Activated naive CD8-positive, alpha-beta T cell treated with anti-CD3 and anti-CD28 coated beads, Interleukin-2, amount 10 ng/mL, durations not matched to agents 7 days and 5 days (primary cell): ENCODE measurements at places on chromosomes 4 and X. TPM values are rescaled to one million over a fixed set of nuclear protein-coding genes. Genes with fewer than 3 reads are reported as not detected.

DNA sequence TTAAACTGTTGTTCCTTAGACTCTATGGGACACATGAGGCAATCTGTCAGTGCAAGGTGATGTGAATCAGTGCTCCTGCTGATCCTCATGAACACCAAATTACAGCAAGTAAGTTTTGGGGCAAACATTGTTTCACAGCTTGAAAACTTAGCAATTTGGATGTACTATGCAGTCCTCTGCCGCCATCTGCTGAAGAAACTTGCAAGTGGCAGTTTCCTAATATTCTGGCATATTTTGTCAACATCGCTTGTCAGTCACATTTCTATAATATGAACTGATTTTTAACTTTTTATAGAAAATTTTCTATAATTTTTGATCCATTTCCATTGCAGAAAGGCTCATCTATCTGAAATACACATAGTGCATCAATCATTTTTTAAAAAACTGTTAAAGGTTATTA lies 56.3 kb downstream of the ZAR1 start:
- H3K27ac ChIP-seq, result no peak overlapping the region
- no peaks in the 10 kb centered on the region for H3K4me1 ChIP-seq
- H3K4me3 ChIP-seq, result no peak overlapping the region
- peaks cover 24% of the 10 kb centered on the region for H3K36me3 ChIP-seq
- DNase-seq, result no peak
- H3K27me3 ChIP-seq, result no peaks in the 10 kb centered on the region

GRCh38 chr4:3657902-3658529 lies 108.2 kb upstream of the ADRA2C start:
- H3K36me3 ChIP-seq, result no peaks in the 10 kb centered on the region
- H3K4me1 ChIP-seq, result no peaks in the 10 kb centered on the region
- H3K27me3 ChIP-seq, result peaks cover 4% of the 10 kb centered on the region
- H3K27ac ChIP-seq, result no peak overlapping the region
- no peak for DNase-seq

DNA sequence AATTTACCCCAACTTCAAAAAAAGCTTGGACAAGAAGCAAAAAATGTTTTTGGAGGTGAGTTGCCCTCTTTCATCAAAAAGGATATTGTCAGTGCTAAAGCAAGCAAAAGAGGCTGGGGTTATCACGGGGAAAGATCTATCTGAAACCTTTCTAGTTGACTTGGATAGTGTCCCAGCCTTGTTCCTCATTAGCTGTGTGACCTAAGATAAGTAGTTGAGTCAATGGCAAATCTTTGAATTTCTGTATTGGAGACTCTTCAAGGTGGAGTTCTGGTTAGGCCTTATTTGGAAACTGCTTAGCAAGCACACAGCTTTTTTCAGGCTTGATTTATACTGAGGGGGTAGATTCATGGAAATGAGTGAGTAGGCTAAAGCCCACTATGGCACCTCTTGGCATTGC lies 271.6 kb downstream of the GRIA3 start:
- no peak for DNase-seq
- no peak overlapping the region for H3K27ac ChIP-seq
- no peaks in the 10 kb centered on the region for H3K36me3 ChIP-seq
- H3K4me3 ChIP-seq, result no peak overlapping the region
- H3K27me3 ChIP-seq, result no peaks in the 10 kb centered on the region

GRCh38 chr4:121156822-121157769 lies 7.0 kb downstream of the TNIP3 start:
- no peaks in the 10 kb centered on the region for H3K27me3 ChIP-seq
- H3K4me1 ChIP-seq, result peaks cover 38% of the 10 kb centered on the region
- peak; percentile 53 for DNase-seq
- H3K4me3 ChIP-seq, result peak overlapping the region; percentile 95
- peak overlapping the region; percentile 90 for H3K27ac ChIP-seq

GRCh38 chr4:8224975-8225625 lies 26.0 kb downstream of the SH3TC1 start:
- no peak overlapping the region for H3K27ac ChIP-seq
- H3K27me3 ChIP-seq, result peaks cover 3% of the 10 kb centered on the region

DNA sequence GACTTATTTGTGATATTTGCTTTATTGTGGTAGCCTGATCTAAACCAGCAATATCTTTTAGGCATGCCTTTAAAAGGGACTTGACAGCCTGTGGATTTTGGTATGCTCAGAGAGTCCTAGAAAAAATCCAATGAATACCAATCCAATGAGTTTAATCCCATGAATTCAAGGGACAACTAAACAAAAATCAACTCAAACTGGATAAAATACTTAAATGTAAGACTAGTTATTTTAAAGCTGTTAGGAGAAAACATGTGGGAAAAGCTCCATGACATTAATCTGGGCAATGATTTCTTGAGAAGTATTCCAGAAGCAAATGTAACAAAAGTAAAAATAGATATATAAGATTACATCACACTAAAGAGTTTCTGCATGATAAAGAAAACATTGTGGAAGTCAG lies 711.5 kb upstream of the PITX2 start:
- H3K27me3 ChIP-seq, result no peaks in the 10 kb centered on the region
- no peak overlapping the region for H3K4me3 ChIP-seq
- H3K36me3 ChIP-seq, result no peaks in the 10 kb centered on the region
- H3K27ac ChIP-seq, result no peak overlapping the region
- no peak for DNase-seq

DNA sequence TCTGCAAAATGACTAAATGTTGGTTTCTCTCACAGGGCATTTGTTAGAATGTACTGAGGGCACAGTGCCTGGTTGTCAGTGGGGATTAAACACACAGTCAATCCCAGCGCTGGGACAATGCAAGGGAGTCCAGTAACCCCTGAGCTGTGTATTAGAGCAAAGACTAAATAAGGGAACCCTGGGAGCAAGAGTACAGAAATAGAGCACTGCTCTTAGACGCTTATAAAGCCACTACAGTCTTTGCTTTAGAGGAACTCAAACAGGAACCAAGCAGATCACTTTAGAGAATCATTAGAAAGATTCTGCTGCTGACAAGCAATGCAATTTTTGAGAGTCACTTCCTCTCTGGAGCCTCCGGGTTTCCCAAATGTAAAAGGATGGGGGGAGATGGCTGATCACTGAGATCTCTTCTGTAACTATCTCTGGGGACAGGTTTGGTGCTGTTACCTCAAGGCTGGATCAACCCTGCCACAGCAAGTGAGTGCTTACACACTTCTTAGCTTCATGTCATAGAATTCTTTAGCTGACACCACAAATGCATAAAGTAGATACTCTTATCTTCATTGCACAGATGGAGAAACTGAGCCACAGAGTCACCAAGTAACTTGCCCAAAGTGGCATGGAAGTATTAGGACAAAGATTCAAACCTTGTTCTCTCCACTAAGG lies 137.8 kb upstream of the CPEB2 start:
- no peak overlapping the region for H3K27ac ChIP-seq
- peaks cover 2% of the 10 kb centered on the region for H3K4me1 ChIP-seq
- H3K4me3 ChIP-seq, result no peak overlapping the region
- DNase-seq, result no peak
- H3K27me3 ChIP-seq, result peaks cover 10% of the 10 kb centered on the region

- H3K27me3 ChIP-seq, result no peaks in the 10 kb centered on the region
- H3K4me1 ChIP-seq, result peaks cover 6% of the 10 kb centered on the region
- no peaks in the 10 kb centered on the region for H3K36me3 ChIP-seq
- DNase-seq, result no peak
Measured at GRCh38 chrX:119734897-119735339, 23.5 kb upstream of the SOWAHD start.

- H3K36me3 ChIP-seq, result no peaks in the 10 kb centered on the region
- DNase-seq, result no peak
- no peak overlapping the region for H3K4me3 ChIP-seq
- H3K27ac ChIP-seq, result no peak overlapping the region
- no peaks in the 10 kb centered on the region for H3K27me3 ChIP-seq
Measured at GRCh38 chrX:137916090-137916746, 350.3 kb downstream of the ZIC3 start.

DNA sequence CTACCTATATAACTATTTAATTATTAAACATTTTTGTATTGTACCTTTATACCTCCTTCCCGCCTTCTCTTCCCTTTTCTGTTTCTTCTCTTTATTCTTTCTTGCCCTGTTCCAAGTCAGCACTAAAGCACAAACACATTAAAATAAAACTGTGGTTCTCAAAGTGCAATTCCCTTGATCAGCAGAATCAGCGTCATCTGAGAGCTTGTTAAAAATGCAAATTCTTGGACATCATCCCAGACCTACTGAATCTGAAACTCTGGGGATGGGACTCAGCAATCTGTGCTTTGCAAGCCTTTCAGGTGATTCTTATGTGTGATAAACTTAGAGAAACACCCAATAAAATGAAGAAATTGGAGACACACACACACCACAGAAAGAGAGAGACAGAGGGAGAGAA lies 178.4 kb upstream of the BMP3 start:
- no peak overlapping the region for H3K27ac ChIP-seq
- no peaks in the 10 kb centered on the region for H3K27me3 ChIP-seq
- H3K4me1 ChIP-seq, result peaks cover under 1% of the 10 kb centered on the region
- no peak overlapping the region for H3K4me3 ChIP-seq

GRCh38 chrX:119235051-119235511 lies 1.0 kb upstream of the PGRMC1 start:
- H3K27ac ChIP-seq, result no peak overlapping the region
- H3K4me3 ChIP-seq, result peak overlapping the region; percentile 99
- H3K4me1 ChIP-seq, result peaks cover 25% of the 10 kb centered on the region
- DNase-seq, result no peak
- peaks cover 11% of the 10 kb centered on the region for H3K36me3 ChIP-seq
- H3K27me3 ChIP-seq, result peaks cover 8% of the 10 kb centered on the region

DNA sequence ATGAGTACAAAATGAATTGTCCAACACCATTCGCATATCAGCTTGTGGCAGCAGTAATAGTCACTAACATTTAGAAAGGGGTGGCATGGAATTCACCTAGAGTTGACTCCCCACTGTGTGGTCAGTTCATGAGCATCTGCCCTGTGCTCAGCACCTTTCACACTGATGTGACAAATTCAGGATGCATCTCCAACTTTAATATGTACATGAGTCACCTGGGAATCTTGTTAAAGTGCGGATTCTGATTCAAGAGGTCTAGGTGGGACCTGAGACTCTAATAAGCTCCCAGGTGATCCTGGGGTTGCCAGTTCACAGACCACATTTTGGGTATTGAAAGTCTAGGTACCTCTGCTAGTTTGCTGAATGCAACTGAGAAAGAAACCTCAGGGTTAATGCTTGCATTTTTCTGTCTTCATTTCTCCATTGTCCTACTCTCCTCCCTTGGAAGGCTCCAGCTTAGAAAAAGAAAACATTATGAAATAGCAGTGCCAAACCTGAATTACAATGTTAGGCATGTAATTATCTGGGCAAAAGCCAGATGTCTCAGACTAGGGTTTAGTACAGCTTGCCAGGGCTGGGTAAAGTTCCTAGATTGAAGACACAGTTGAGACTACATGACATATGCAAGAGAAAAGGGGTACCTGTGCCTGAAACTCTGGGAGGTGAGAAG lies 32.7 kb downstream of the TMSB4X start:
- no peak for DNase-seq
- no peaks in the 10 kb centered on the region for H3K27me3 ChIP-seq
- H3K36me3 ChIP-seq, result no peaks in the 10 kb centered on the region
- peak overlapping the region; percentile 67 for H3K27ac ChIP-seq
- H3K4me3 ChIP-seq, result no peak overlapping the region
- H3K4me1 ChIP-seq, result peaks cover 35% of the 10 kb centered on the region

DNA sequence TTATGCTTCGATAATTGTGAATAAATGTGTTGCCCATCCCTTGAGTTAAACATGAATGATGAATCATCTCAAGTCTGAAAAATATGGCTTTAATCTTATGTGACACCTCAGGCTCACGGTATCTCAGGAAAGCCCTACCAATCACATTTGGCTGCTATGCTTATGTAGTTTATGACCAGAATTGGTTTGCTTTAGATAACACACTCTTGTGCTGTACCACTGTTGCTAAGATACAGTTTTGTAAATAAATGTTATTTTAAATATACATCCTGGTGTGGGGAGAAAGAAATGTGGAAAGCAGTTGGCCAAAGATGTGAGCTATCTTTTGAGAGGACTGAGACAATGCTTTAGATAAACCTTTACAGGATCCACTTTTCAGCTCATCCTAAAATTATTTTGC lies 63.2 kb downstream of the NPY1R start:
- DNase-seq, result no peak
- H3K27me3 ChIP-seq, result no peaks in the 10 kb centered on the region
- no peaks in the 10 kb centered on the region for H3K4me1 ChIP-seq
- H3K27ac ChIP-seq, result no peak overlapping the region
- no peaks in the 10 kb centered on the region for H3K36me3 ChIP-seq
- no peak overlapping the region for H3K4me3 ChIP-seq

DNA sequence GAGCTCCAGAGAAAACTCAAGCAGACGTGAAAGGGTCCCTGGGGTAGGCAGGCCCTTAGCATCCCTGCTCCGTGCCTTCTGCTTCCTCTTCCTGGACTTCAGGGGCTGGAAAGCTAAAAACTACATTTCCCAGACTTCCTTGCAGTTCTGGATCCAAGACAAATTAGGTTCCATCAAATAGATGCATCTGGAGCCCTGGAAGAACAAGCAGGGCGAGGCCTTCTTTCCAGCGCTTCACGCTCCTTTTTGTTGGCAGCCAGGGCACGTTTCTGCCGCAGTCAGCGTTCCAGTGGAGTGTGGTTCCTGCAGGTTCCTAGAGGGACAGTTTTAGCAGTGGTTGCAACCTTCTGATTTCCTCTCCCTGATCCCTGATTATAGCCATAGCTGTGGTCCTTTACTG lies 53.6 kb upstream of the MSX1 start:
- no peaks in the 10 kb centered on the region for H3K36me3 ChIP-seq
- DNase-seq, result no peak
- H3K27ac ChIP-seq, result no peak overlapping the region
- no peaks in the 10 kb centered on the region for H3K27me3 ChIP-seq

DNA sequence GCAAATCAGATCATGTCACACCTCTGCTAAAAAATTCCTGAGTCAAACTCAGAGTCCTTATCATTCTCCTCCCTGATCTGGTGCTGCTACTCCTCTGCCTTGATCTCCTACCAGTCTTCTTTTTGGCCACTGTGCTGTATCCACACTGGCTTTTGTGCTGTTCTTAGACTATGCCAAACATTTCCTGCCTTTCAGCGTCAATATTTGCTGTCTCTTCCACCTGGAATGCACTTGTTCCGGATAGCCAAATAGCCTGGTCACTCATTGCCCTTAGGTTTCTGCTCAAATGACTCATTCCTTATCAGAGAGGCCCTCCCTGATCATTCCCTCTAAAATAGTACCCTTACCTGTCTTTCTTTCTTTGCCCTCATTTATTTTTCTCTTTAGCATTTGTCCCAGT lies 24.4 kb upstream of the RP2 start:
- no peaks in the 10 kb centered on the region for H3K36me3 ChIP-seq
- H3K27me3 ChIP-seq, result peaks cover 6% of the 10 kb centered on the region
- H3K27ac ChIP-seq, result no peak overlapping the region
- no peaks in the 10 kb centered on the region for H3K4me1 ChIP-seq
- no peak for DNase-seq

GRCh38 chr4:151409470-151410313 lies 716 bp downstream of the FHIP1A start:
- H3K27me3 ChIP-seq, result peaks cover 67% of the 10 kb centered on the region
- H3K4me3 ChIP-seq, result peak overlapping the region; percentile 77
- DNase-seq, result no peak
- no peak overlapping the region for H3K27ac ChIP-seq

- H3K27me3 ChIP-seq, result peaks cover 6% of the 10 kb centered on the region
- no peak overlapping the region for H3K27ac ChIP-seq
Measured at GRCh38 chr4:24643774-24644520, 59.6 kb upstream of the DHX15 start.

The TKTL1 gene
- 0.31 TPM for total RNA-seq

The FREM3 gene
- not detected for total RNA-seq

The CD40LG gene
- total RNA-seq, result 3.7 TPM

The RIBC1 gene
- total RNA-seq, result 1.2 TPM

The CXCL10 gene
- total RNA-seq, result 0.26 TPM

The RAB41 gene
- total RNA-seq, result not detected

The SLC34A2 gene
- total RNA-seq, result not detected

The NDUFA1 gene
- total RNA-seq, result 98.1 TPM

The RAB40AL gene
- 0.33 TPM for total RNA-seq

The POF1B gene
- total RNA-seq, result not detected

The MTMR8 gene
- total RNA-seq, result 4.6 TPM

The HSFX4 gene
- not detected for total RNA-seq
